HuH-7.5 (cell line): ENCODE measurements at places on chromosomes 4 and X.

DNA sequence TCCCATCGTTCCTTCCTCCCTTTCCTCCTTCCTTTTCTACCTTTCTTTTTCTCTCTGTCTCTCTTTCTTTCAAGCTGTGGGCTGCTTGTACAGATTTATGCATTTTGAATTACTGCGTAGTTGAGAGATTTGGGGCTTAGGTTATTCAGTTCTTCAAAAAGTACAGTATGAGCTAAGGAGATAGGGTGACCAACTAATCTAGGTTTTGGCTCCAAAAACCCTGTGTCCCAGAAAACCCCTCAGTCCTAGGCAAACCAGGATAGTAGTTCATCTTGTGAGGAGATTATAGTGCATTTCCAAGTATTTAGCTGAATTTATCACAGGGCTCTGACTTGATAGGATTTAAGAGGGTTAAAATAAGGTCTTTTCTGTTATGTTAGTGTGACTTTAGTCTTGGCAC is 64.5 kb downstream of the NFKB1 start:
- DNase-seq = no peak

DNA sequence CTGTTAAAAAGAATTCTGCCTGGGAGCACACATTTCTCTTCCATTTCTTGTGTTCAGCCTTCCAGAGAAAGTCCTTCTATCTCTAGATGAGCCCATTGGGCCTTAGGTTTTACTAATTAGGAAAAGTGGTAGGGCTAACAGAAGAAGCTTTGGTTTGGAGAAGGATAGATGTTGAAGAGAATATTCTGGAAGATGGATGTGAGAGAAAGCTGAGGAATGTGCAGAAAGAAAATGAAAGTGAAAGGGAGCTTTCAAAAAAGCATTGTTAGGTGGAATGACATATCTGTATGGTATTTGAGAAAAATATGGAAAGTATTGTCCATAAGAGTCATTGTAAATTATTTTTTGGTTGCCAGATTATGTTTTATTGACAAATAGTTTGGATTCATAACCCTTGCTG is 474.8 kb upstream of the SLIT2 start:
- no peak for DNase-seq

DNA sequence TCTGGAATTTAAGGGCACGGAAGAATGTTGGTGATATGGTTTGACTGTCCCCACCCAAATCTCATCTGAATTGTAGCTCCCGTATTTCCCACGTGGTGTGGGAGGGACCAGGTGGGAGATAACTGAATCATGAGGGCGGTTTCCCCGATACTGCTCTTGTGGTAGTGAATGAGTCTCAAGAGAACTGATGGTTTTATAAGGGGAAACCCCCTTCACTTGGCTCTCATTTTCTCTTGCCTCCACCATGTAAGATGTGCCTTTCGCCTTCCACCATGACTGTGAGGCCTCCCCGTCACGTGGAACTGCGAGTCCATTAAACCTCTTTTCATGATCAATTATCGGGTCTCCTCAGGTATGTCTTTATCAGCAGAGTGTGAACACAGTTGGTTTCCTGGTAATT is 25.6 kb upstream of the DHRSX start:
- no peak for DNase-seq

- DNase-seq = no peak
Measured at GRCh38 chr4:53863736-53864365, 200.6 kb downstream of the CHIC2 start.

GRCh38 chr4:13982010-13982409 is 354.5 kb upstream of the BOD1L1 start:
- DNase-seq = no peak

DNA sequence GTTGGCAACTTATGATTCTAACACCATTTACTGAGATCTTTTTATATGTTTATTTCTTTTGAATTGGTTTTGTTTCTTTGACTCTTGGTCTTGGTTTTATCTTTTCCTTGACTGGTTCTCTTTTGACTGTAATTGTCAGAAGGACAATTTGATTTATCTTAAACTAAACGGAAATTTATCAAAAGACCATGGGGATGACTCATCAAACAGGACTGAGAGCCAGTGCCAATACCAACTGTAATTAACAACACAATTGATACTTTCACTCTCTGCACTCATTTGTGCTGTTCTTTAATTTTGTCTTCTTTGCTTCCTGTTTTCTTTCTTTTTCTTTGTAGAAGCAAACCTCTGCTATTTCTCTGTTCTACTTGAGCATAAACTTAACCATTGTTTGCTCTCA is 776.8 kb downstream of the CCSER1 start:
- DNase-seq = no peak

DNA sequence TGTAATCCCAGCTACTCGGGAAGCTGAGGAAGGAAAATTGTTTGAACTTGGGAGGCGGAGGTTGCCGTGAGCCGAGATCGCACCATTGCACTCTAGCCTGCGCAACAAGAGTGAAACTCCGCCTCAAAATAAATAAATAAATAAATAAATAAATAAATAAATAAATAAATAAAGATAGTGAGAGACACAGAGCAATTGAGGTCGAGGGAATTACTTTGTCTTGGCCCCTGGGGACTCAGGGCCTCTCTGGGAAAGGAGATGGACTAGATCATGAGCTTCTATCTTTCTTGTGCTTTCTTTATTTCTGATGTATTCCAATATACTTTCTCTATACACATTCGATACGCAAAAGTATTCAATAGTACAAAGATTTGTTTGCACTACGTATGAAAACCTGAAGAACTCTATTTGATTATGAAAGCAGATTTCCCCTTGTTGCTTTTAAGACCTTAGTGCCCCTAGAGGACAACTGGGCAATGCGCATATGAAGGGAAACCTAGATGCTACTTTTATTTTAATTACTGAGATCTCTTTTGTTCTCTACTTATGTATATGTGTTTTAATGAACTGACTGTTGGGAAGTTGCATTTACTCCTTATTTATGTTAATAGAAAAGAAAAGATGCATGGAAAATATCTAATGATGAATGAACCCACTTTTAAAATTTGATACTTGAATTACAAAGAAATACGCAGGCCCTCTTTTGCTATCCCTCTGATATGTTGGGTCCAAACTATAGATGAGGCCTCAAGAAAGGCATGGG is 12.8 kb upstream of the ELOVL6 start:
- no peak for DNase-seq

DNA sequence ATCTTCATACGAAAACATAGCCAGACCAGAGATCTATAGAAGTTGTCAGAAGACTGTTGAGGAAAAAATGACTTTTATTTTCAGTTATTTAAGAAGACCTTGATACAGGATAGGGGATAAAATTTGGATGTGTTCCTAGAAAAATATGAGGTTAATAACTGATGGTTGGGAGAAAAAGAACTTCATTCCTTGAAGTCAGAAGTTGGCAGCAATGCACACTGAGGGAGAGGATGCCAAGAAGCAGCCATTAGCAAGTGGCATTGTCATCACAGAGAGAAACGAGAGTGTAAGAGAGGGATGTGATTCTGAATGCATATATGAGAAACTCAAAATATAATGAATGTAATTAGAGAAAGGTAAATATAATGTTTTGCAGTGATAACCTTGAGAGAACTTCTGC is 382.1 kb upstream of the EPHA5 start:
- no peak for DNase-seq

DNA sequence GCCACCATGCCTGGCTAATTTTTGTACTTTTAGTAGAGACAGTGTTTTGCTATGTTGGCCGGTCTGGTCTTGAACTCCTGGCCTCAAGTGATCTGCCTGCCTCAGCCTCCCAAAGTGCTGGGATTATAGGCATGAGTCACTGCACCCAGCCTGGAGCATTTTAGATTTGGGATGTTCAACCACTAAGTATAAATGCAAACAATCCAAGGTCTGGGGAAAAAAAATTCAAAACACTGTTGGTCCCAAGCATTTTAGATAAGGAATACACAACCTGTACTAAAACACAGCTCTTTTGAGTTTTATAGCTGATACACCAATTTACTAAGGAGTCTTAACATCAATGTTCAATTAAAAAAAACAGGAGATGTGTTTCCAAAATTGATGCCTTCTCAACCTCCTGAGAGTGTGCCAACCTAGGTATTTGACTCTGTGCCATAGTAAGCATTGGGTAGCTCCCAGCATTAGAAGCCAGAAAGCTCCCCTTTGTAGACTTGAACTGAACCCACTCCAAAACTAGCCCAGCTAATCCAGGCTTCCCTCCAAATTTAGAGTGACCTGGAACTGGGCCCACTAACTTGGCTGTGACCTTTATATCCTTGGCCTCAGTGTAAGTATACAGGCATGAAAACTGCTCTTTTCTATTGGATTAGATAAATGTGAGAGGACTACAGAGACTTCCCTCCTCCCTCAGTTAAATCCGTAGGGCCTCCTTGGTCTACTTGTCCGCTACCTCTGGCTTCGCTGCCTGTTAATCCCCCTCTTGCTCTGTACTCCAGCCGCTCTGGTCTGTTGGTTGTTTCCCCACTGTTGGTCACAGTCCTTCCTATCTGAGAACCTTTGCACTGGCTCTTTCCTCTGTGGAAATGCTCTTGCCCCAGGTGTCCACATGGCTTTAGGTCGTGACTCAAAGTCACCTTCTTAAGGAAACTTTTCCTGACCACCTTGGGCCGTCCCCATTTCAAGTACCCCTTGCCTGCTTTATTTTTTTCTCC is 77.6 kb downstream of the CCKAR start:
- DNase-seq = no peak

GRCh38 chr4:142312391-142312790 is 533.7 kb downstream of the INPP4B start:
- DNase-seq = no peak

GRCh38 chr4:47494124-47494430 is 9.0 kb downstream of the ATP10D start:
- no peak for DNase-seq

GRCh38 chrX:19673375-19674040 is 158.2 kb upstream of the MAP3K15 start:
- DNase-seq = no peak

GRCh38 chr4:15882675-15883086 is 55.9 kb downstream of the FGFBP1 start:
- peak; percentile 42 for DNase-seq

GRCh38 chrX:106902684-106903083 is 457 bp downstream of the RIPPLY1 start:
- DNase-seq = no peak

GRCh38 chrX:373641-374471 is 12.9 kb downstream of the PPP2R3B start:
- DNase-seq = no peak

GRCh38 chr4:66741081-66741480 is 804.2 kb downstream of the CENPC start:
- no peak for DNase-seq
